ENCODE measurements at places on chromosomes 16 and 17.

DNA sequence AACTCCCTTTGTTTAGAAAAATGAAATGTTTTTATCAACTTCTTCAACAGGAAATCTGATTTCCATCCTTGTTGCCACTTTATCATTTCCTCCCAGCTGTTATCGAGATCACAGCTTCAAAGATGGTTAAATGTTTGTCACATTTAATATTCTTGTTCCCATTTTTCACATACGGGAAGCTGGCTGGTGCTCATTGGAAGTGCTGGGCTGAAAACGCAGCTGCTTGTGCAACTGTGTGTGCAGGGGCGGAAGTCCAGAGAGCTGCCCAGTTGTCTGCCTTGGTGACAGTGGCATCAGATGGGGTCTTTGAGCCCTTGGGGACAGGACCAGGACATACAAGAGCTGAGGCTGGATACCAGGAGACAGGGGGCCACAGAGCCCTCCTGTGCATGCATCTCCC is 549.2 kb upstream of the CDH11 start:
- DNase-seq = no peak

DNA sequence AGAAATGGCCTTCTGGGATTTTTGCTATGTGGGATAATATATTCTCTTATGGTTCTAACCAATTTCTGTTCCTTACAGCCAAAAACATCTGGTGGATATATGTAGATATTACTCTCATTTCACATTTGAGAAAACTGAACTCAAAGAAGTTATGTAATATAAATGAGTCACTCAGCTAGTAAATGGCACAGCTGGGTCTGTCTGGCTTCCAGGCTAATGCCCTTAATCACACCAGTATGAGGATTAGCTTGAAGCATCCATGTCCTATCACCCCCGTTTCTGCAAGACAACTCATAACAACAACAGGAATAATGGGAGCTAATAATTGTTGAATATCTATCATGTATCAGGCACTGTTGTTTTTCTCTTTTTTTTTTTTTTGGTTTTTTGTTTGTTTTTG is 34.4 kb upstream of the USP7 start:
- DNase-seq = peak; percentile 29

DNA sequence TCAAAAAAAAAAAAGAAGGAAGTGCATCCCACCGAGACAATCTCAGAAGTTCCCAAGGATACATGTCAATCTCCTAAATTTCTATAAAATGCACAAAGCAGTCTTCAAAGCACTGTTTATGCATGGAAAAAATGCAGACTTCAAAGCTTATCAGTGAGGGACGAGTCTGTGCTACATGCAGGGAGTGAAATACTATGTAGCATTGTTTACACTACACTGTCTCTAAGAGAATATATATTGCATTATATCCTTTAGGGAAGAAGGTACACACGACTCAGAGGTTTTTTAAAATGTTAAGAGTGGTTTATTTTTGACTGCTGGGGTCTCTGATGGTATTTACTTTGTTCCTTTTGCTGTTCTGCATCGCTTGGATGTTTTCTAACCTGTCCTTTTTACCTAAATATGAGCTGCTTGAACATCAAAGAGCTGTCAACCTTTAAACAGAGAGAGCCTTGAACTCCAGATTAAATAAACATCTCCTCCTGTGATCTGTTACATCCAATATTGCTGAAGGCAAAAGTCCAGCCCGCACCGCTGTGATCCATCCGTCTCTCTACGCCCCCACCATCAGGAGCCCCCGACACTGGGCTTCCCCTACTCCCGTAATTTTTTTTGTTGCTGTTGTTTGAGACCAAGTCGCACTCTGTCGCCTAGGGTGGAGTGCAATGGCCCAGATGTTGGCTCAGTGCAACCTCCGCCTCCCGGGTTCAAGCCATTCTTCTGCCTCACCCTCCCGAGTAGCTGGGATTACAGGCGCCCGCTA is 1.4 kb downstream of the FBXO31 start:
- no peak for DNase-seq

DNA sequence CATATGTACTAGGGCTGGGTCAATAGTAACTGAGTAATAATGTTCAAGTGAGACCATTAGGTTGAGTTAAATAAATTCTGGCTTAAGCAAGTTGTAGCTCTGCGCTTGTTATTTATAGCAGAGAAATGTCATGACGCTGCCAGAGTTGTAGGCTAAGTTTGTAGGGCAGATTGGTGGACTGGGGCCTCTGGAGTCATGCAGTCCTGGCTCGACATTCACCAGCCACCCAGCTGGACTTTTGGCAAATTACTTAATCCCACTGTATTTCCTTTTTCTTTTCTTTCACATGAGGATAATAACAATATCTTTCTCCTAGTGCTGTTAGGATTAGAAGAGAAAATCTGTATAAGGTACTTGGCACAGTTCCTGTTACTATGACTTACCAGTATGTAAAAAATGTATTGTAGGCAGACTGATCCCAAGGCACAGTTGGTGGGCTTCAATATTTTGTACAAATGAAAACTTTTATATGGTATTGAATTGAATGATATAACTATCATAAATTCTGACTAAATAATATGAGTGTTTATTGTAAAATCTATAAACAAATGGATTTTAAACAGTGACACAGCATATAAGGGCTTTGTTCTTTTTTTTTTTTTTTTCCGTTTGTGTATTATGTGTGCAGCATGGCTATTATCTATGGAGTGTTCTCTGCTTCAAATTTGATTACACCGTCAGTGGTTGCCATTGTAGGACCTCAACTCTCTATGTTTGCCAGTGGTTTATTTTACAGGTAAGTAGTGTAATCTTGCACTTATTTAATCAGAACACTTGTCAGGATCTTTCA is 2.6 kb downstream of the MFSD11 start:
- DNase-seq = no peak

DNA sequence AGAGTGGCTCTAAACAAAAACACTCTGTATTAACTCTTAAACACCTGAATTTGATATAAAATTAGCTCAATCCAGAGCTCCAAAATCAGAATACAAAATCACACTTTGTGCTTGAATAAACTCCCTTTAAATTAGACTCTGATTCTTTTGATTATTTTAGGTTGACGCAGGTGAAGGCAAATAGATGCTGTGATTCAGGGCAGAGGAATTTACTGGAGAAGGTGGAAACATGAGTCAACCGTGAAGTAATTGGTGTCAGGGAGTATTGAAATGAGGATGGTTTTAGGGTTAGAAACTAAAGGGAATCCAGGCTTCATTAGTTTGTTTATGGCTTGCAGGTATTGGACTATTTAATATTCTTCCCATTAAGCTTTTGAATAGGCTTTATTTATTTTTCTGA is 37.1 kb upstream of the TEKT1 start:
- DNase-seq = no peak

- peak; percentile 59 for DNase-seq
These were observed 38.2 kb downstream of the TK2 start for GRCh38 chr16:66511602-66512271.

GRCh38 chr16:69494991-69495392 is 70.6 kb downstream of the CYB5B start:
- DNase-seq = no peak

DNA sequence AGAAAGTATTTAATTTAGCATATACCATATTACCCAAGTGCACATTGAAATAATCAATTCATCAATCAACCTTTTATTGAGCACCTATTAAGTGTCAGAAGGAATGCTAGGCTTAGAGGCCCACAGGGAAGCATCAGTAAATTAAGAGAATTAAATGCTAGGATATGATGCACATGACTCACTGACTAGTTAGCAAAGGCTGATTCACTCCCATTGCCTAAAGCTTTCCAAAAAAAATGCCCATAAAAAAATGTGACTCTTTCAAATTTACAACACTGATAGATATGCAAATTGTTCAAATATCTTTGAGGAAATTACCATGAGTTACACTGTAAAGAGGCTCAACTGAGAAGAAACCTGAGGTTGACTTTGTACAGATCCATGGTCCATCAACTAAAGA is 883.3 kb downstream of the CDH11 start:
- DNase-seq = no peak

- no peak for DNase-seq
These were observed 6.3 kb downstream of the CHD3 start for GRCh38 chr17:7894866-7895265.

- DNase-seq = no peak
These were observed 886.3 kb upstream of the RBFOX1 start for GRCh38 chr16:6446370-6446769.

- no peak for DNase-seq
These were observed 195.9 kb upstream of the PMFBP1 start for GRCh38 chr16:72367851-72368250.

DNA sequence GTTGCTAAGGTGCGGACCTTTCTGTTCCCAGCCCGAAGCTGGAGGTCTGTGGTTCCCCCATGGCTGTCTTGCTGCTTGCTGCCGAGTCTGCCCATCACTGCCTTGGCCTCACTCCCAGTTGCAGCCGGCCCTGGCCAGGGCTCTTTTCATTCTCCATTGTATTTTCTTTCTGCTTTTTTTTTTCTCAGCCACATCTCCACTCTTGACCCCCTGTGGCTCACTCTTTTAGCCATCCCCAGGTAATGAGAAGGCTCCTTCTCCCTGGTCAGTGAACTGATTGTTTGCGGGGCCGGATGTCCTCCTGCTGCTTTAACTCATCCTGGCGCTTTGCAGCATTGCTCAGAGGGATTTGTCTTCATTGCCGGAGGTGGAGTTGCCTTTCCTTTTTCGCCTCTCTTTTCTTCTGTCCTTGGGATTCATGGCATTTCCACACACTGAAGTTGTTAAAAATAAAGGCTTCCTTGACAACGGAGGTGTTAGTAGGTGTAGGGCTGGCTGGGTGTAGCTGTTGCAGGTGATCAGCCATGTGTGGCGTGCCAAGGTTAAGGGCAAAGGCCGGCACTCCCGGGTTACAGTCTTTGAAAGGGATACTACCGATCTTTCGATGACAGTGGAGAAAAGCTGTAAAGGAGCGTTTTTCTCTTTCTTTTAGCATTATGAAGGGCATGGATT is 34.1 kb downstream of the MAP2K6 start:
- DNase-seq = no peak

DNA sequence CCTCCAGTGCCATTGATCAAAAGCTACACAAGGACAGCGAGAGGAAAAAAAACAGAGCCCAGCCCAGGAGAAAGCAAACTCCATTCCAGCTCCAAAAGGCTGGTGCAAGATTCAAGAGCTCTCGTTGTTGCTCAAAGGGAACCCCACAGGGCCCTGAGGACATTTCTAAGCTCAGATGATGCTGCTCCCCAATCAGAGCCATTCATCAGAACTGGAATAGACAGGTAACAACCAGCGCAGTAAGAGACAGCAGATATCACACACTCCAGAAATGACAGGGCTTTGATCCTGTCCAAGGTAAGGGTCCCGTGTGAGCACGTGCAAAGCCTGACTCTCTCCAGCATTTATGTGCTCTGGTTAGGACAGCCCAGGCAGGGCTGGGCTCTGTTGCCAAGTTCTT is 20.1 kb downstream of the PMP22 start:
- DNase-seq = no peak

DNA sequence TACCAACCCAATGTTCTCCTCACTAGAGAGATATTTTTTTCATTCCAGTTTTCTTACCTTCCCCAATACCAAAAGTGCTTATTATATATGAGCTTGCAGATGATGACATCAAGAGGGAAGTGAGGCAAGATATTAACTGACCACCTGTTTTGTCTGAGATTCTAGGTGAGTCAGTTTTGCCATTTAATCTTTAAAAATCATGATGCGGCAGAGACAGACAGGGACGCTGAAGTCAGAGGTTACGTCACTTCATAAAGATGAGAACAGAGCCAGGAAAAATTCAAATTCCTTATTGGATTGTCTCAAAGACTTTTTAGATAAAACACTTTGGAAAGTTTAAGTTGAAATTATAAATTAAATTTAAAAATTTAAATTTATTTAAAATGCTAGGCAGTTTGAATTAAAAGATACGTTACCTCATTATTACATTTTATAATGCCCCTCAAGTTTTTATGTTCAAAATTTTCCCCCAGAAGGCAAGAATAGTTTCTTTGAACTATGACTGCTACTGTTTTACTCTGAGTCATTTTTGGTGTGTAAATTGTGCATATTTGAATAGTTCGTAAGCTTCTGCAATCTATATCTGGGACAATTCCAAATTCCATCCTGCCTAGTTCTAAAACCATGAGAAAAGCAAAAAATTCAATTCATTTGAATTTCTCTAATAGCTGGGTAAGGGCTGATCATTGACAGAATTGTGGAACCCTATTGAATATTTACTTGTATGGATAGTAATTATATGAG is 839.6 kb upstream of the GOT2 start:
- DNase-seq = peak; percentile 83

DNA sequence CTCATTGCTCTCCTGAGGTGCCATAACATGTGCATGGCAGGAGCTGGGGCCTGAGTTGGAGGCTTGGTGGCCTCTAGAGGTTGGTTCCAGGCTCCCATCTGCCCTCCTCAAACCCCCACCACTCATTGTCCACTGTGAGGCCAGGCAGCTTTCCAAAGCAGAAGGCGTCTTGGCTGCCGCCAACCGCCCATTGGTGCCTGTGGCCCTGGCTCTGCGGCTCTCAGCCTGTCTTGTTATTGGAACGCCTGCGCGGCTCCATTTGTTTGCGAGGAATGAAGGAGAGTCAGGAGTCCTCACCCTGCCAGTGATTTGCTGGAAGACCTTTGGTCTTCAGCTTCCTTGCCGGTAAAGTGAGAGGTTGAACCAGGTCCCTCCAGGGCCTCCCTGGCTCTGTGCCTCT is 43.6 kb downstream of the OR1D5 start:
- DNase-seq = no peak

DNA sequence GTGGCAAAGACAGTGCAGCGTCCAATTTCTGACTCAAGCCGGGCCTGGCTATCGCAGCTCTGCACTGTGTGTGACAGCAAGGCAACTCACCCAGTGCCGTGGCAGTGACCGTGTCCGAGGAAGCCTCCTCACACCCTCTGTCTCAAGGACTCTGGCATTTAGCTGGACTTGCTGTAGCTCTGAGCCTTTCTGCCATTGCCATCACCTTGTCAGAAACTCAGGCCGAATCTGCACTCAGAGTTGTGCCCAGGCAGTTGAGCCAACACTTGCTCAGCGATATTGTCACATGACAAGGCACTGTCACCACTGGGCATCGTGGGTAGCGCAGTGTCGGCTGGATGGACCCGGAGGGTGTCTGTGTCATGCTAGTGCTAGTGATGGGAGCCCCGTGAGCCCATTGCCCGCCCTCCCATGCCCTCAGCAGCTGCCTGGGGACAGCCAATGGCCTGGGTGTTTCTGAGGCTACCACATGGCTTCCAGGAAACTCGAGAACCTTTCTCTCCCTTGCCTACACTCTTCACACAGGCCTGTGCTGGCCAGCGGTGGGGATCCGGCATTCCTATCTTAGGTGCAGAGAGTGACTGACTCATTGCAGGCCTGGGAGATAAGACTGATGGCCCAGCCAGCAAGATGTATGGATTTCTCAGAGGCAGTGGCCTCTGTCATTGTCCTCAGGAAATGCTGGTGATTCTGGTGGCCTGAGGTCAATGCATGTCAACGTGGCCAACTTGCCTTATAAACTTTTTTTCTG is 22.1 kb upstream of the STH start:
- DNase-seq = peak; percentile 45

DNA sequence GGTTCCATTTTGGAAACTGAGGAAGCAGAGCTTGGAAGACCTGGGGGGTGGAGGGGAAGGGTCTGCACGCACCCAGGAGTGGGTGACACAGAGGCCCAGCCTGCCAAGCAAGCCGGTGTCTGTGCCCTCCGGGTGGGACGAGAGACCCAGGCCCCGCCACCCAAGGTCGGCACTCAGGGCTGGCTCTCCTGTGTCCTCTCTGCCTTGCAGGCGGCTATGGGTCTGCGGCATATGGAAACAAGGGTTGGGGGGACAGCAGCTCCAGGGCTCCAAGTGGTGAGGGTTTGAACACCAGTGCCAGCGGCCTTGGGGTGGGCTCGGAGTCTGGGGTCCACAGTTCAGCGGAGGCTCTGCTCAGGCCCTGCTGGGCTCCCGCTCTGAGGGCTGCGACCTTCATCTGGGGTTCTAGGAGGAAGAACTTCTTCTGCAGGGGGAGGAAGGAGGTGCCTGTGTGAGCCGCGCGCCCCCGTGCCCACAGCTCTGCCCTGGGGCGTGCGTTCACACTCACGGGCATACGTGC is 4.6 kb upstream of the CD7 start:
- no peak for DNase-seq

Data from brain microvascular endothelial cell (primary cell).